ENCODE measurements at places on chromosomes 1 and 21.

GRCh38 chr1:185585770-185586169 is 148.4 kb upstream of the HMCN1 start:
- no peak for DNase-seq

DNA sequence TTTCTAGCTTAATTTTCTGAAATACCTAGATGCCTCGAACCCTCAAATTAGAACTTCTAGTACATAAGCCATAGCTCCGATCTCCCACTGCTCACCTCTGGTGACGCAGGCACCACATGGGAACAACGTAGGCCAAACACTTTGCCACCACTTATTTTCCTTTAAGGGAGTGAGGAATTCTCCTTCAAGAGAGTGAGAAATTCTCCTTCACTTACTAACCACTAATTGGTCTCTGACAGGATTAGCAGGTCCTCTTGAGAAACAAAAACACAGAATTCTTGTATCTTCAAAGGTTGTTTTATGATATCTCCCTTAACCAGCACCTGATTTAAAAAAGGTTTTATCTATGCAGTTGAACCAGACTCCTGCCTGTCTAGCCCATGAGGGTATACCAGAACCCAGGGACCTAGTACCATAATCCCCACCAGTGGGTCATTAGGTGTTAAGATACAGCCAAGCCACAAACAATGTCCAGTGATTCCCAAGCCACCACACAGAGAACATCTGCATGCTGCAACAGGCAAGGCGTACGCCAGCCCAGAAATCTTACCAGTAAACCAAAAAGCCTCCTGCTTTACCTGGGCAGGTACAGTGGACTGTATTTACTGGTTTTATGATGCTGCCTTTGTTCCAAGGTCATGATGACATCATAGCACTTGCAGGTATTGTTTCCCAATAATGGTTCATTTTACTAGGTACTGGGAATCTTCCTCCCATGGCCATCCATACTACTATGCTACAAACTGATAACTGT is 20.3 kb upstream of the CXADR start:
- DNase-seq, result no peak

GRCh38 chr1:26593385-26593784 is 63.8 kb downstream of the RPS6KA1 start:
- no peak for DNase-seq

- no peak for DNase-seq
Observed at GRCh38 chr1:108142773-108143394, 57.3 kb downstream of the SLC25A24 start.

GRCh38 chr1:147741065-147741464 is 19.3 kb downstream of the GJA5 start:
- DNase-seq, result no peak

GRCh38 chr1:94000510-94001282 is 91.5 kb upstream of the GCLM start:
- DNase-seq, result no peak

GRCh38 chr1:43632135-43632670 is 17.7 kb upstream of the KDM4A start:
- DNase-seq, result no peak

- peak; percentile 34 for DNase-seq
Observed at GRCh38 chr21:35026153-35026500, 23.0 kb downstream of the RUNX1 start.

DNA sequence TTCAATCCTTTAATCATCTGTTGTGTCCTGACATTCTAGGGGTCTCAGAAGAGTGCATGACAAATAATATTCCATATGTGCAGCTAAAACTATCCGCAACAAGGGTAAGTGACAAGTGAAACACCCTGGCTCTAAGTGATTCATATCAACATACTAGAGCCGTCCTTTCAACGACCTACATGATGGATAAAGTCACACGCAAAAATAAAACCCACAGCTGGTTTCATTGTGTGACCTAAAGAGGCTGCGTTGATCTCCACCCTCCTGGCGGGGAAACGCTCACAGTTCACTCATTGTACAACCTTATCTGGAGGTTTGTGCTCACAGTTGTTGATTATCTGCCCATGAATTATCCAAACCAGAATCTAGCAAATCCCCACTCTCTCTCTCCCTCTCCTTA is 365.3 kb upstream of the PKN2 start:
- DNase-seq, result no peak
